ENCODE measurements at places on chromosomes 4 and X. TPM values are rescaled to one million over a fixed set of nuclear protein-coding genes. Genes with fewer than 3 reads are reported as not detected.
A peak's percentile ranks its signal among the peaks of the same experiment; 100 is the strongest.

POU4F2 gene
- total RNA-seq, result not detected

PAQR3 gene
- total RNA-seq, result 20.1 TPM

RRAGB gene
- 28.5 TPM for total RNA-seq

PLAC1 gene
- not detected for total RNA-seq

PABPC4L gene
- 1.9 TPM for total RNA-seq

RTL9 gene
- total RNA-seq, result 0.09 TPM

NLGN4X gene
- 17.9 TPM for total RNA-seq

CXCL5 gene
- 3.3 TPM for total RNA-seq

- DNase-seq, result peak; percentile 80
Measured at GRCh38 chr4:120922381-120923206, at the start of gene PRDM5. Gene PRDM5, minus strand, starts transcription at chr4:120922726. Its CDS starts 118 bp downstream, at chr4:120922608.

GRCh38 chr4:151678048-151678872 lies 82.5 kb downstream of the GATB start:
- no peak for DNase-seq

DNA sequence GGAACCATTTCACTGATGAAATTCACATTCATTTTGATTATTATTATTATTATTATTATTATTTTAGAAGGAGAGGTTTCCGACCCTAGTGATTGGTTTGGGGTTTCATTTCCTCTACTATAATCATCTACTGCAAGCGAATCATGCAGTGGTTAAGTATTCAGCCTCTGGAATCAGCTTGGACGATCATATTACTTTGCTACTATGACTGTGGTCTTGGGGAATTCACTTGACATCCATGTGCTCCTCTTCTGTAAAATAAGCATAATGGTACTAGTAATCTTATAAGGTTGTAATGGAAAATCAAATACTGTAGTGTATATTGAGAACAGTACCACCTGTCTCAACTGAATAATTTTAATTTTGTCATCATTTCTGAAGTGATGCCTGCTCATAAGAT lies 132.1 kb upstream of the SLC4A4 start:
- DNase-seq, result no peak

DNA sequence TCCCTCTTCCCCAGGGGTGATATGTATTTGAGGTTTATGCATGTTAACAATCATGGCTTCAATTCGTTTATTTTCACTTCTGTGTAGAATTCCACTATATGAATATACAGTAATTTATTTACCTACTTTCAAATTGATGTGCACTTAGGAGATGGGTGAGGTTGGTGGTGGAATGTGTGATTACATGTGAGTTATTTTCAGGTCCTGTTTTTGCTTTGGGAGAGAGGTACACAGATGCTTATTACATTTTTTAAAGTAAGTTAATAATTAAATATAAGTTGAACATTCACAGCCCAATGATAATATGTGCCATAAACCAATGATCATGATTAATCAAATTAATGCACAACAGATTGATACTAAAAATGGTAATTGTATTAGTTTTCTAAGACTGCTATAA lies 79.5 kb downstream of the SPRY1 start:
- no peak for DNase-seq

GRCh38 chr4:122661176-122662160 lies 40.6 kb upstream of the IL21 start:
- DNase-seq, result no peak

DNA sequence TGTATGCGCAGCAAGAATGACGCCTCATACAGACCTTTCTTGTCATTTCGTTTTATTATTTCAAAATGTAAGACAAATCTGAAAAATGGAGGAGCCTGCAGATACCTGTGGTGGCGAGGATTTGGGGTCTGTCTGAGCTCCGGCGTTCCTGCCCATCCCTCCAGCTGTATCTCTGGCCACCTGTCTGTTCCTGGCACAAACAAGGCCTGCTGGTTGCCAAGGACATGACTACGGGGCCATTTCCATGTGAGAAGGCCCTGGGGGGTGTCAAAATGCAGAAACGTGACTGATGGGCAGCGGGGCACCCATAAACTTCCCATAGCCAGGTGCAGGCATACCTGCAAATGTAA lies 591 bp upstream of the TSPAN7 start:
- peak; percentile 53 for DNase-seq

DNA sequence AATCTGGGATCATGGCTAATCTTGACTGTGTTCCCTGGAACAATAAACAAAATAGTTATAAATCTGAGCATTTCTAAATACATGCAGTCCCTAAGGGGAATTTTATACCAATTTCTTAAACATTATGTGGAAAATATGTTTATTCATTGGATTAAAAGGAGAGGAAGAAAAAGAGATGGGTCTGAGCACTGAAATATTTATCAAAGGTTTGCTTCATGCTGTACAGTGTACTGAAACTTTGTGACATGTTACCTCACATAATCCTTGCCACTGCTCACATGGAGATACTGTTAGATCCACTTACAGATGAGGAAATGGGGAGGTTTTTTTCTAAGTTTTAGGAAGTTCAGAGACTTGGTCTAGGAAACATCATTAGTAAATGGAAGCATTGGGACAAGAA lies 443.6 kb downstream of the SPRY1 start:
- DNase-seq, result no peak

- no peak for DNase-seq
Measured at GRCh38 chrX:7068939-7069367, 78.6 kb upstream of the STS start.

DNA sequence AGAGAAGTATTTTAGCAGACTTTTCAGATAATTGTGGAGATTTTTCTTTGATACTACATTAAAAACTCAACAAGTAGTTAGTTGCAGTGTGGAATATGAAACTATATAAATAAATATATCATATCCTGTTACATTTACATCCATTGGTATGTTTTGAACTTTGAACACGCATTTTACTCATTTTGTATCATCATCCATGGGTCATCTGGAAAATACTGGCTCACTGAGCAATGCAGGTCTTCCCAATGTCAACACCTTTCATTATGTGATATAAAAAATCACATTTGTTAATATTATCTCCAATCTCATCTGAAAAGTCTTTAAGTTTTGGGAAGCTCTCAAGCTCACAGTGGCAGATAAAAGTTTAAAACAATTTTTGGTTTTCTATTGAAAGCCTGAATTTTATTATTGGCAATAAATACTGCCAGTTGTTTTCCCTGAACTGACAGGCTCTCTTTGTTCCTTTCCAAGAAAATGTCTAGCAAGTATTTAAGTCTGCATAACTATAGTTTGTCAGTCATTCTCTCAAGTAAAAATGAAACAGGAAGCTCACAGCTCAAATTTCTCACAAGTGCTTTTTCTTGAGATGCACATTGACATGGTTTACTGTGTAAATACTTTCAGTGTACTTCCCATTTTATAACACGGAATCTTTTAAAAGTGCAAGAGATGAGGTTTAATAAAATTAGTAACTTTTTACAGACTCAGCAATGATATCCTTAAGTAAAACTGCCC lies 183.5 kb upstream of the GPC4 start:
- DNase-seq, result no peak

DNA sequence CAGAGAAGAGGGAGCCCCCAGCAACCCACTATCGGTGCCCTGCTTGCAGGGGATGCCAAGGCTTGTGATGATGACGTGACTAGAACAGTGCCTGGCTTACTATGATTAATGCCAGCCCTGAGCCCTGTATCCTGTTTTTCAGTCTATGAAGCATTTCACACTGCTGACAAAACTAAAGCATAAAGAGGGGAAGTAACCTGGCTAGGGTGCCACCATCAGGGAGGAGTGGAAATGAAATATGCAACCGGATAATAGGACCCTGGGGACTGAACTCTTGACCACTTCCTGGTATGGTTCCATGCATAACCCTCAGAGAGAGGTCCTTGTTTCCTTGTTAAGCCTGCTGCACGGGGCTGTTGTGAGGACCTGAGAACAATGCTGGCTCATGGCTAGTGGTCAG lies 50.3 kb downstream of the MED28 start:
- DNase-seq, result no peak

DNA sequence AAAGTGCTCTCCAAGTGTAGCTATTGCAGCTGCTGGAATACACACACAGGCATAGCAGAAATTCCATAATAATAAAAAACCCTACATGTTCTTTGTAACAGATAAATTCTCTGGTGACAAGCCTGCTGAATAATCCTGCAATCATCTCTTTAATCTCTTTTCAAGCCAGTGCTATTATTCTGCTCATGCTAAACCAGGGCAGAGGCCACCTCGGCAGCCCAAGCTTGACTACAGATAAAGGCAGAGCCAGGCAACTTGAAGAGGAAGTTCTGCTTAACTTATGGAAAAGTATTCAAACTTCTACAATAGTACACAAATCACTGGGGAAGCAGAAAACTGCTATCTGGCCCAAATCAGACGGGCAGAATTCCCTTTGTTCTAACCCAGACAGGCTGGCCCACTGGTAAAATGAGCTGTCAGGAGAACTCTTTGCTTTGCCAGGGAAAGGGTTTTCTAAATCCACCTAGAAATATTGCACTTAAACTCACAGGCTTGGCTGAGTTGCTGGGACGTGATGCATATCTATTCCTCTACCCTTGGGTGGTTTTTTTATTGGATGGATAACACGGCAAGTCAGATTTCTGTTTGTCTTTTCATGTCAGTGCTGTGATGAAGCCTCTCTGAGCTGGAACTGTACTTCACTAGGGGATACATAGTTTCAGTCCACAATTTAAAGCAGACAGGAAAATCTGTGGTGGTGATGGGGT lies 70.5 kb downstream of the GATB start:
- DNase-seq, result no peak

- DNase-seq, result no peak
Measured at GRCh38 chr4:6437826-6438238, 34.6 kb downstream of the PPP2R2C start.

DNA sequence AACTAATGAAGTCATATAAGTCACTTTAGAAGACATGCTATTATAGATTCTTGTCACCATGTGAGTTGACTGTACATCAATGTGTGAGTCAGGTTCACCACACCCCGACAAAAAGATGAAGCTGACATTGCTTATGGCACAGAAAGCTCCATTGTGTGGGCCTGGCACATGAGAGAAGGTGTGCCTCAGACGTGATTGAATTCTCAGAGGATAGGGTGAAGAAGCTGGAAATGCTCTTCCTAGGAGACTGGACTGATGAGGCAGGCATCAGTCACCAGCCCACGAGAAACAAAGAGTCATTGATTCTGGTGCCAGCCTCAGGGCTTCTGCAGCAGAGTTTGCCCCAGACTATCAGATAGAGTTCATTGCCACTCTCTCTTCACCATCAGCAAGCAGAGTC lies 35.9 kb upstream of the LRAT start:
- no peak for DNase-seq

DNA sequence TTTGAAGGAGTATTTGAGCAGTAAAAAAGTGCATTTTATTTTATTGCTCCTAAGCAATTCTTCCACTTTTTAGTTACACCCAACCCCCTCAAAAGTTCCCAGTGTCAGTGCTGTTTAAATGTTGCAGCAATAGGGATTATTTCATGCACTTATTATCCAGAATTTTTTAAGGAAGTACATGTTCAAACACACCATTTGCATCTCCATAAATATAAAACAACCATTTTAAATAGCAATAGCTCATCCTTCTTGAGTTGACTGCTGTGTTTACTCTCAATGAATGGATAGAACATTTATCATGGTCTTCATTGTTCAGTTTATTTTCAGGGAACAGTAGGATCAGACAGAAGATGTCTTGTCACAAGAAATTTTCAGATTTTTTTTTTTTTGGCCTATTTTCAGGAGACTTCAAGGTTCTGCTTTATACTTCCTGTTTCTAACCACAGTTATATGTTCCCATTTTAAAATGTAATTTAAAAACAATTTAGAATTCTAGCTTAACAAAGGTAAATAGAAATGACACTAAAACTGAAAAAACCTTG lies 171.9 kb downstream of the TMA16 start:
- DNase-seq, result no peak

- no peak for DNase-seq
Measured at GRCh38 chrX:115337491-115338144, 48.1 kb downstream of the LUZP4 start.

GRCh38 chr4:151960449-151961230 lies 199.8 kb upstream of the GATB start:
- DNase-seq, result no peak
